ENCODE measurements at places on chromosomes 3 and 15.

DNA sequence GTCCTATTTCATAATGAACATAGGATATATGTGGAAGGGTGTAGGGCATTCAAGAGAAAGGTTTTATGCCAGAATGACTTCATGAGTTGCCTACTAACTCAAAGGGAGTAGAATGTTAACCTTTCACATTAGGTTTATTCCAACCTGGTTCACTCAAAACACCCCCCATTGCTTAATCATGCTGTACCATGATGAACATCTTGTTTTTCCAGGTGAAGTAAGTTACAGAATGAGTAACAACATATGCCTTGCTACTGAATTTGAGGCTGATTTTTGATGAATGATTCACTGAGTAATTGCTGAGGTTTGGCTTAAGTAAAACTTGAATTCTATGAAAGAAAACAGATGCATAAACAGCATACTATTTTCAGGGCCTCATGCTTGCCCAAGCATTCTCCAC, 5.9 kb upstream of the CLDN16 start:
- no peak for DNase-seq

DNA sequence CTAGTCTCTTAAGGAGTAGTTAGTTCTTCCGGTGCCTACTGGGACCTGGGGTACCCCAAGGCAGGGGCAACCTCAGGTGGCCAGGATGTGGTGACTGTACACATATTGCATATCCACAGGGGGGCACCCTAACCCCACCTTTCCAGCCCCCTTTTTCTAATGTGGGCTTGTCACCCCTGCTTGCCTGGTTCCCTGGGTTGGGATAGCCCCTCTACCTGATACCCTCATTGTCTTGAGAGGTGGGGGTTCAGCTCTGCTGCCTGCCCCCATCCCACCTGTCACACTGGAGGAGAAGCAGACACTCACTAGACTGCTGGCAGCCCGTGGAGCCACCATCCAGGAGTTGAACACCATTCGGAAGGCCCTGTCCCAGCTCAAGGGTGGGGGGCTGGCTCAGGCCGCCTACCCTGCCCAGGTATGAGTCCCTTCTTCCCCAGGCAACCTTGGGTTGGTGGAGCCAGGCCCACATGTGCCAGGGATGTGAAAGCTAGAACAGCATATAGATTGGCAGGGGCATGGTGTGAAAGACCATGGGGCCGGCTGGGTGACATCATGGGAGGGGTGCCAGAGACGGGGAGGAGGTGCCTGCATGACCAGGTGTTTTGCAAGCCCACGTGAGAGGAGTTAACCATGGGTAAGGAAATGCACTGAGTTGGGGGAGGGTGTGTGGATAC, 4.0 kb downstream of the GLYCTK start:
- DNase-seq = no peak

DNA sequence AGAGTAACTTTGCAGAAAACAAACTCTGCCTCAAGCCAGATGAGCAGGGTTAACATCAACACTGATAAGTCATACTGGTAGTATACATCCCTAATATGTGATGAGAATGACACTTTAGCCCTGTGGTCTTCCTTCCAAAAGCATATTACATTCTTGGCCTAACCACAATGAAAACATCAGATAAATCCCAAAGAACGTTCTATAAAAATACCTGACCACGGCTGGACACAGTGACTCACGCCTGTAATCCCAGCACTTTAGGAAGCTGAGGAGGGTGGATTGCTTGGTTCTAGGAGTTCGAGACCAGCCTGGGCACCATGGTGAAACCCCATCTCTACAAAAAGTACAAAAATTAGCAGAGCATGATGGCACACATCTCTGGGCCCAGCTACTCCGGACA, 4.7 kb downstream of the TMCC1 start:
- DNase-seq = no peak

DNA sequence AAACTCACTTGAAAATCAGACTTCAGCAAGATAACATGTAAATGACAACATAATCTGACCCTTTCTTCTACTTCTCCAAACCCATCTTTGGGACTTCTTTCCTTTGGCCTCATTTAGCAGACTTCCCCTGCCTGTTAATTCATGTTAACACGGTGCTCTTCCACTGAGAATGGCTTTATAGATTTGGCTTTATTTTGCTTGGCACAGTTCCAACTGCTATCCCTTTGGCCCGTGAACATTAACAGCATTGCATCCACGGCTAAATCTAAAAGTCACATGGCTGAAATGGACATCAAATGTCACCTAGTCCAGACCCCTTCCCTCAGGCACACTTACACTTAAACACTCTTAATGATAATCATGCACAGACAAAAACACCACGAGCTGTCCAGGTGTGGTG, 3.8 kb downstream of the ZMAT3 start:
- no peak for DNase-seq

DNA sequence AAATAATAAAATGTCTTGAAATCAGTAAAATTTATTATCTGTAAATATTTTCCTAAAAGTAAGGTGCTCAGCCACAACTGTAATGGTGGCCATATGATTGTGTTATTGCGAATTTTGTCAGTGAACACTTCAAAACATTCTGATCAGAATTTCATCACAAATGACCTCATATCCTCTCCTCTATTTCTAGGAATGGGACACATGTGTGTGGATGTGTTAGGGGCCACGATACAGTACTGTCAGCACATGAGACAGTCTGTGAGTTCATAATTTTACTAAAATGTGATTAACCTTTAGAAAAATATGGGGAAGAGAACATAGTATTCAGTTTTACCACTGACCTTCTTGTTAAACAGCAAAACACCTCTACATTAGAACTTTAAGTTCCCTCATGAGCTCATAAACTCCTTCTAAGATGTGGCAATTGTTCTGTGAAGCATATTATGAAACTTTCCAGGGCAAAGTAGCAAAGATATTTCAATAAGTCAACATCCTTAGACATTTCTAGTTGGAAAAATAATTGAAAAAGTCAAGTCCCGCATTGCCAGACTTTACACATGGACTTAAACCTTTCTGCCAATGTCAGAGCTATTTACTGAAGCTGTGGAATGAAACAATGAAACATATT, 158.2 kb upstream of the ABI3BP start:
- no peak for DNase-seq

GRCh38 chr3:99534951-99535704, 103.3 kb upstream of the COL8A1 start:
- DNase-seq = no peak

DNA sequence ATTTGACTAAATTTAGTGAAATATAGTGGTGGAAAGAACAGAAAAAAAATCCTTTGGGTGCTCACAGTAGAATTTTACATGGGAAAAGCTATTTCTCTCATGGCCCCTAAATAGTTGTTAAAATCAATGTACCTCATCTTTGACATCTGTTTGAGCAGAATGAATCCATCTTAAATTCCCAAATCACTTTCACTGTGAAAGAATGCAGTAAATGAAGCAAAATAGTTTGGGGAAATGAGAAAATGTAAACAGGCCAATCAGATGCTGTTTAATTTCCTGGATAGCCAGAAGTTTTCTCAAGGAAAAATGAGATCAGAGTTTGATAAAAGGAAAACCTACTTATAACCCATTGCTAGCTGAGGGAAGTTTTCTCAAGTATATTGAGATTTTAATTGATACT, 406.9 kb downstream of the ROBO2 start:
- DNase-seq = no peak

DNA sequence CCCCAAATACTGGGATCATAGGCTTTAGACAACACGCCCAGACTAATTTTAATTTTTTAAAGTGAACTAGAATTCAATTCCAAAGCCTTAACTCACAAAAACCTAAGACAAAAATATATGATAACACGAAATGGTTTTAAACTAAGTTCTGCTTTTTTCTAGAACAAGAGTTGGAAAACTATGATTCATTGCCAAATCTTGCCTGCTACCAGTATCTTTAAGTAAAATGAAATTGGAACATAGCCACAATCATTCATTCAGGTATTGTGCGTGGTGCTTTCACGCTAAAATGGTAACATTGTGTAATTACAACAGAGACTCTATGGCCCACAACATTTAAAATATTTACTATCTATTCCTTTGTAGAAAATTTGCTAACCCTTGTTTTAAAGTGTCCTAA, 488.0 kb upstream of the ZNF385D start:
- no peak for DNase-seq

DNA sequence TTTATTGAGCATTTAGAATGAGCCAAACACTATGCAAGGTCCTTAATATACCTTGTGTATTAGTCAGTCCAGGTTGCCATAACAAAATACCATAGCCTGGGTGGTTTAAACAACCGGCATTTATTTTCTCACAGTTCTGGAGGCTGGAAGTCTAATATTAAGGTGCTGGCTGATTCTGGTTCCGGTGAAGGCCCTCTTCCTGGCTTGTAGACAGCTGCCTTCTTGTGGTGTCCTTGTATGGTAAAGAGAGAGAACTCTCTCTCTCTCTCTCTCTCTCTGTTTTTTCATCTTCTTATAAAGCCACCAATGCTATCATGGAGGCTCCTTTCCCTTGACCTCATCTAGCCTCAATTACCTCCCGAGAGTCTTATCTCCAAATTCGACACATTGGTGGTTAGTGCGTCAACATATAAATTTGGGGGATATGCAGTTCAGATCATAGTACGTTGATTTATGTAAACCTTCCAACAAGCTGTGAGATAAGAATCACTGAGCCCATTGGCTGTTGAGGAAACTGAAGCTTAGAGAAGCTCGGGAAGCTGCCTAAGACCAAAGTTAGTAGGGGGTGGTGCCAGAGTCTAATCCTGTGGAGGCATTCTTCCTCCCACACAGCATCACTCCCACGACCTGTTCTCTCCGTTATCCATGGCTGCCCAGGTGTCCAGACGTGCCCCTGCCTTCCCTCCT, 298.0 kb upstream of the PROK2 start:
- no peak for DNase-seq

DNA sequence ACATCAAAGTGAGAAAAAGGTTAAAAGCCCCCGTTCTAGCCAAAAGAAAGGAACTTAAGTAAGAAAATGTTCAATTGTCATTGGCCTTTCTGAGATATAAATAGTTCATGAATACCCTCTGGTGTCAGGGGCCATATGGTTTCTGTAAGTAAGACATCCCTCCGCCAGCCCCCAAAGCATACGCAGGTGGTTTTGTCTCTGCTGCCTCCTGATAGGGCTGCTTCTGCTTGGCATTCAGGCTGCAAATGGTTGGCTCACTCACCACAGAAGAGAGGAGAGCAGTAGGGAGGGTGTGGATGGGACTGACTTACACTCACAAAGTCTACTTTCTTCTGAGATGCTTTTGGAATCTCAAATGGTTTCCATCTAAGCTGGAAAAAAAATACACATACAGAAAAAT, 29.8 kb downstream of the HGD start:
- no peak for DNase-seq

DNA sequence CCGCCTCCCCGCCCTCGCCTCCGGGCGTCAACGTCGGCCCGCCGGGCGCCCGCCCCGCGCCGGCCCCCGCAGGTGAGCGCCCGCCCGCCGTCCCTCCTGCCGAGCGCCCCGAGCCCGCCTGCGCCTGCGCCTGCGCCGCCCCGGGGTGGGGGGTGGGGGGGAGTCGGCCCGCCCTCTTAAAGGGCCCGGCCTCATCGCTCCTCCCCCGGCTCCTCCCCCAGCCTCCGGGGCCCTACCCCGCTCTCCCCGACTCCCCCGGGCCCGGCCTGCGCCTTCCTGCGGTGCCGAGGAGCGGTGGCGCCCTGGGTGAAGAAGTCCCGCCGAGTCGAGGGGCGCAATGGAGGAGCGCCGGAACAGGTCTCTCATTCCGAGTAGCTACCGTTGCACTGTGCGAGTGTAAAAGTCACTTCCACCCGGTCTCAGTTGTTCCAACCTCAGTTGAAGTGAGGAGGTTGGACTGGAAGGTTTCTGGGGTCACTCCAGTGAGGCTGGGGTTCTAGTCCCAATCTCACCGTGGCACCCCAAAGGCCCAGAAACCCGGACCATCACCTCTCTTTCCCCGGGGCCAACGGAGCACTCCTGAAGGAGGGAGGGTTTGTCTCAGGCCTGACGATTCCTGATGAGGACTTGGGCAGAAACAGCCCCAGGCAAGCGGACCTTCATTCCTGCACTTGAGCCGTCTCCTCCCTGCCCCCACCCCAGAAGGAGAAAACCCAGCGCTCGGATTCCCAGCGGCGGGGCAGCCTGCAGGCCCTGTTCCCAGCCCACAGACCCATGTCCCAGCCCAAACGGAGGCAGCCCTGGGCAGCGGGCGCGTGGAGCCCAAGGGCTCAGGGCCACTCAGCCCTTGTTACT, 1.5 kb upstream of the TNK2 start:
- DNase-seq = peak; percentile 85
